ENCODE measurements at places on chromosomes 11 and 22. TPM values are rescaled to one million over a fixed set of nuclear protein-coding genes. Genes with fewer than 3 reads are reported as not detected.

The HEPHL1 gene
- total RNA-seq, result not detected

The NLRP14 gene
- not detected for total RNA-seq

The ADM2 gene
- total RNA-seq, result 0.67 TPM

The CHRM4 gene
- total RNA-seq, result not detected

The RELT gene
- total RNA-seq, result 10.2 TPM

The PARVG gene
- total RNA-seq, result 0.05 TPM

The SEC14L6 gene
- total RNA-seq, result not detected

The FSHB gene
- not detected for total RNA-seq

The GLYAT gene
- not detected for total RNA-seq

The NPTXR gene
- total RNA-seq, result 0.96 TPM

The RGL4 gene
- total RNA-seq, result 0.40 TPM

The ARHGEF17 gene
- total RNA-seq, result 38.4 TPM

The TESMIN gene
- not detected for total RNA-seq

The ANKK1 gene
- not detected for total RNA-seq

The GPHA2 gene
- total RNA-seq, result not detected

The ZFP91 gene
- total RNA-seq, result 92.5 TPM

The ENTHD1 gene
- total RNA-seq, result not detected

The TIGD3 gene
- total RNA-seq, result 0.73 TPM

The TREH gene
- not detected for total RNA-seq

The MIAT gene
- 0.70 TPM for total RNA-seq

The TIMP3 gene
- total RNA-seq, result 4.0 TPM

The RTN4R gene
- total RNA-seq, result 10.5 TPM

The MRGPRX4 gene
- total RNA-seq, result not detected

The MLC1 gene
- not detected for total RNA-seq

The DCHS1 gene
- total RNA-seq, result 0.78 TPM

The BIRC2 gene
- total RNA-seq, result 57.2 TPM

The USH1C gene
- total RNA-seq, result not detected

The KRTAP5-7 gene
- not detected for total RNA-seq

The RAB3IL1 gene
- 3.0 TPM for total RNA-seq

The PHOX2A gene
- total RNA-seq, result not detected

The GTSE1 gene
- total RNA-seq, result 0.35 TPM

The PTPRCAP gene
- total RNA-seq, result 0.94 TPM

The SLC22A12 gene
- total RNA-seq, result not detected

The AGBL2 gene
- 0.67 TPM for total RNA-seq

The NAV2 gene
- 16.3 TPM for total RNA-seq

The ALDH3B1 gene
- 36.6 TPM for total RNA-seq

The OR2AG2 gene
- total RNA-seq, result not detected

The TTC36 gene
- 3.8 TPM for total RNA-seq

The INS gene
- not detected for total RNA-seq

The SYNGR1 gene
- 4.9 TPM for total RNA-seq

The MUC15 gene
- total RNA-seq, result not detected

The CECR2 gene
- total RNA-seq, result 5.3 TPM

The MN1 gene
- total RNA-seq, result 1.8 TPM
